ENCODE measurements at places on chromosomes 4 and X. TPM values are rescaled to one million over a fixed set of nuclear protein-coding genes. Genes with fewer than 3 reads are reported as not detected.

The ABCD1 gene
- 19.0 TPM for polyA plus RNA-seq

The CYTL1 gene
- polyA plus RNA-seq: 10.1 TPM

The IL3RA gene
- 16.7 TPM for polyA plus RNA-seq

The SCD5 gene
- 26.0 TPM for polyA plus RNA-seq

The SLITRK4 gene
- polyA plus RNA-seq: 1.0 TPM

The BTK gene
- polyA plus RNA-seq: 3.9 TPM

The DCAF8L2 gene
- not detected for polyA plus RNA-seq

The CENPU gene
- polyA plus RNA-seq: 1.5 TPM

The CCNB3 gene
- polyA plus RNA-seq: 0.10 TPM

The NPY2R gene
- polyA plus RNA-seq: 0.24 TPM

The SCLT1 gene
- 5.1 TPM for polyA plus RNA-seq

The GRPR gene
- polyA plus RNA-seq: 0.11 TPM

The NEIL3 gene
- polyA plus RNA-seq: not detected

The FAM184B gene
- 0.04 TPM for polyA plus RNA-seq

The HPGDS gene
- 1.5 TPM for polyA plus RNA-seq

The RHOXF1 gene
- not detected for polyA plus RNA-seq

The ETNPPL gene
- 0.10 TPM for polyA plus RNA-seq

The DMRTC1B gene
- polyA plus RNA-seq: 0.71 TPM

The PPEF2 gene
- polyA plus RNA-seq: not detected

The ADH6 gene
- polyA plus RNA-seq: 0.28 TPM

The ADGRG2 gene
- polyA plus RNA-seq: 2.4 TPM

The KLF8 gene
- 9.8 TPM for polyA plus RNA-seq

The F8A2 gene
- polyA plus RNA-seq: not detected

The UCP1 gene
- polyA plus RNA-seq: not detected

The ZNF711 gene
- 7.4 TPM for polyA plus RNA-seq

The GPR50 gene
- polyA plus RNA-seq: not detected

The MORF4L2 gene
- 484 TPM for polyA plus RNA-seq

The PNMA6F gene
- not detected for polyA plus RNA-seq

The ELK1 gene
- polyA plus RNA-seq: 30.2 TPM

The HHIP gene
- 9.1 TPM for polyA plus RNA-seq

The NHS gene
- polyA plus RNA-seq: 4.2 TPM

The SATL1 gene
- polyA plus RNA-seq: not detected

The RNF128 gene
- polyA plus RNA-seq: 5.6 TPM

The GK gene
- 2.2 TPM for polyA plus RNA-seq

The MBTPS2 gene
- polyA plus RNA-seq: 10.5 TPM

The RENBP gene
- 12.1 TPM for polyA plus RNA-seq

The C4orf54 gene
- polyA plus RNA-seq: 0.10 TPM

The WAS gene
- polyA plus RNA-seq: 6.1 TPM

The RNF175 gene
- 0.27 TPM for polyA plus RNA-seq

The NWD2 gene
- polyA plus RNA-seq: 0.05 TPM

The BBS12 gene
- 3.0 TPM for polyA plus RNA-seq

The SHISA3 gene
- polyA plus RNA-seq: 2.7 TPM

The RHOH gene
- 3.2 TPM for polyA plus RNA-seq

The DOK7 gene
- 0.96 TPM for polyA plus RNA-seq

The SOD3 gene
- polyA plus RNA-seq: 247 TPM

The MTNR1A gene
- polyA plus RNA-seq: not detected

The MAGEB18 gene
- polyA plus RNA-seq: not detected

The PLP1 gene
- polyA plus RNA-seq: 20.9 TPM

The NRK gene
- 0.34 TPM for polyA plus RNA-seq

The AASDH gene
- polyA plus RNA-seq: 6.1 TPM

Data from urinary bladder (tissue), 4 donors.